SK-N-SH (cell line): ENCODE measurements at places on chromosomes 7 and 10. TPM values are rescaled to one million over a fixed set of nuclear protein-coding genes. Genes with fewer than 3 reads are reported as not detected.

DNA sequence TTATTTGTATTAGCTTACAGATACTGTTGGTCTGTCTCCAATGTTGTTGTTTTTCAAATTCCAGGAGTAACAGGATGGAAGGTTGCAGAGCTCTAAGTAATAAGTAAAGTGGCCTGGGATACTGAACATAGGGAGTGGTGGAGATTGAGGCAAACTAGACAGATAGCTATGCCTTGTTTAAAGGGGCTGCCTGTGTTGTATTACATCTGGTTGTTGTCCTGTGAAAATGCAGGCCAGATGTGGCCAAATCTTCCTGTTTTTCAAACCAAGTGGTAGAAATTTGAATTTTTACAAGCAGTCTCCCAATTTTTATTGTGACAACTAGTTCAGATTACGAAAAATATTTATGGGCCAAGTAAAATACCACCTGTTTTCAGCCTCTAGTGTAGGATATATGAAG, 33.5 kb downstream of the BICC1 start:
- DNase-seq = no peak

DNA sequence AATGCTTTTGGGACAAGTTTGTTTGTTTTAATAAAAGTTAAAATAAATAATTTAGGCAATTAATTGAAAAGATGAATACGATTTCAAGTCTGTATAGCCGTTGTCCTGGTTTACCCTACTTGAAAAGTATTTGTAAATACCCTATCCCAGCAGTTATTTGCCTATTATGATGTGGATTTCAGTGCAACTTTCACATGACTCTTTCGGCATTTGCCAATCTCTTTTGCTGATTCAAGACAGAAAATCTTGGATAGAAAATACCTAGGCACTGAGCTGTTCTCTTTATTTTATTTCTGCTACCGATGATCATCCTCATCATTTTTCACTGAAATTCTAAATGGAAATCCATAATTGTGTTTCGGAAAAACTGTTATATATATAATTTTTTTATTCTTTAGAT, 125.9 kb upstream of the FZD8 start:
- DNase-seq = no peak

PPP1R17 gene
- polyA plus RNA-seq = not detected in 2 replicates

GRCh38 chr10:78756604-78757343, 312.0 kb upstream of the ZMIZ1 start:
- no peak for DNase-seq

NYAP1 gene
- polyA plus RNA-seq = 3.9 and 6.0 TPM in 2 replicates

COA1 gene
- 42.8 and 66.3 TPM in 2 replicates for polyA plus RNA-seq

GRCh38 chr7:141889321-141889720, 26.9 kb upstream of the OR9A4 start:
- no peak for DNase-seq

ERV3-1 gene
- polyA plus RNA-seq = 8.4 and 17.5 TPM in 2 replicates

DNA sequence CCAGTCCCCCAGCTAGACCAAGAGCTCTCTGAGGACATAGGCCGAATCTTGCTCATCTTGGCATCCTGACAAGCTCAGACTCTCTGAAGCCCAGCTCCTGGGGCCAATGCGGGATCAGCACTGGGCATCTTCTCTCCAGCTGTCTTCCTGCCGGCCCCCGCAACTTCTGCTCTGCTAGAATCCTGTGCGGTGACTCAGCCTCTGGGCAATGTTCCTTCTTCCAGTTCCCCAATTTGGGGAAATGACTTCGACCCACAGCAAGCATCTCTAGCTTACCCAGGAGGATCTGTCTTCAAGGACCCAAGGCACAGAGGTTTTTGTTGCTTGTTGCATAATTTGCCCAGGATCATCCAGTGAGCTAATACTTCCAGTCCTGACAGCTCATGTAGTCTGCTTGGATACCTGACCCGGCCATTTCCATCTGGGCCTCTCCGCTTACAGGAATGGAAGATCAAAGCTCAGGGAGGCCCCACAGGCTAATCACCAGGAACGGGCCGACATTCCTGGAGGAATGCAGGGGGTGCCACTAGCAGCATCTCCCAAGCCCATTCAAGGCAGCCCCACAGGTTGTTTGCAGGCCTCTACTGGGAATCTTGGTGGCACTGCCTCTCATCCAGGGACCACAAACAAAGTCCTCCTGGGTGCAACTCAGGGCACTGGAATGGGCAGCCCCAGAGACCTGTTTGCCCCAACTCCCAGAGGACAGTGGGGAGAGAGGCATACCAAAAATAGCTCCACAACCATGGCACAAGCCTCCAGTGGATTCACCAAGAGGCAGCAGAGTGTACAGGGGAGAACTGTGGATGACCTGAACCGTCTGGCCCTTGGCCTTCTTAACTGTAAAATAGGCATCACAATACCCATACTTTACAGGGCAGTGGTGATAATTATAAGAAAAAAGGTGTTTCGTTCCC, 151.9 kb downstream of the NEURL1 start:
- DNase-seq = no peak

DNA sequence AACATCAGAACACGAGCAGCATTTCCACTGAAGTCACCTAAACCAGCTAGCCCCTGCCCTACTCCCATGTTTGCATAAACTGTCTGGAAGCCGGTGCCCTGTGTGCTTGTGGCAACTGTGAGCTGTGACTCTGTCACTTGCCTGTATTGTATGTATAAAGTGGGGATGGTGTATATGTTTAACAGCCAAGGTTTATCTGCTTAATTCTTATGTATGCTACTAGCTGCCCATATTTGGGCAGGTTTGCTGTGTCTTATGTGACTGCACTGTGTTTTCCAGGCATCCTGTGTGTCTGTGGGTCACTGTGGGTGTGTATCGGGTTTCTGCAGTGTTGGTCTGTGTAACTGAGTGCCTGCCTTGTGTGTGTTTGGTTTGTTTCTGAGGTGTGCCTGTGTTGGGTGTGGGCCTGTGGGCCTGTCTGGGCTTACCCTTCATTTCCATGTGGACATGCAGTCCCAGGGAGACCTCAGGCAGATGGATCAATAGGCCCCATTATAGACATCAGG, 9.3 kb downstream of the LBX1 start:
- no peak for DNase-seq

- no peak for DNase-seq
Observed at GRCh38 chr7:114190387-114190786, 224.2 kb upstream of the FOXP2 start.

- DNase-seq = peak; percentile 51
Observed at GRCh38 chr7:44767912-44768627, 19.4 kb downstream of the ZMIZ2 start.

DNA sequence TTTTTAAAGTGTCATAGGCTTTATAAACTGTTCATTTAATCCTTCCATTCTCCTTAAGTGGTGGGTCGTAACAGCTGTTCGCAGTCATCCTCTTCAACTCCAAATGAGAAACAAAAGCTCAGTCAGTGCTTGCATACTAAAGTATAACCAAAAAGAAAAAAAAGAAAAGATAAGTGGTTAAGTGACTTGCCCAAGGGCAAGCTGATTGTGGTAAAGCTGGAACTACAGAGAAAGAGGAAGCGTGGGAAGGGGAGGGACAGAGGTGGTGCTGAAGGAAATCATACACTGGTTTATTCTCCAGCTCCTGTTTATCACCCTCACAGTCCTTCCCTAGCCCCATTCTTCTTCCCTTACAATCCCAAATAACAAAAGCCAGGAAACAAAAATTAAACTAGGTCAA, 29.6 kb downstream of the IDE start:
- peak; percentile 25 for DNase-seq

GRCh38 chr7:132666774-132667172, 90.5 kb upstream of the PLXNA4 start:
- no peak for DNase-seq

SFTPA1 gene
- not detected in 2 replicates for polyA plus RNA-seq

GRCh38 chr10:103765168-103765567, 90.2 kb downstream of the SH3PXD2A start:
- no peak for DNase-seq

ALDH18A1 gene
- 59.5 and 75.0 TPM in 2 replicates for polyA plus RNA-seq

DNA sequence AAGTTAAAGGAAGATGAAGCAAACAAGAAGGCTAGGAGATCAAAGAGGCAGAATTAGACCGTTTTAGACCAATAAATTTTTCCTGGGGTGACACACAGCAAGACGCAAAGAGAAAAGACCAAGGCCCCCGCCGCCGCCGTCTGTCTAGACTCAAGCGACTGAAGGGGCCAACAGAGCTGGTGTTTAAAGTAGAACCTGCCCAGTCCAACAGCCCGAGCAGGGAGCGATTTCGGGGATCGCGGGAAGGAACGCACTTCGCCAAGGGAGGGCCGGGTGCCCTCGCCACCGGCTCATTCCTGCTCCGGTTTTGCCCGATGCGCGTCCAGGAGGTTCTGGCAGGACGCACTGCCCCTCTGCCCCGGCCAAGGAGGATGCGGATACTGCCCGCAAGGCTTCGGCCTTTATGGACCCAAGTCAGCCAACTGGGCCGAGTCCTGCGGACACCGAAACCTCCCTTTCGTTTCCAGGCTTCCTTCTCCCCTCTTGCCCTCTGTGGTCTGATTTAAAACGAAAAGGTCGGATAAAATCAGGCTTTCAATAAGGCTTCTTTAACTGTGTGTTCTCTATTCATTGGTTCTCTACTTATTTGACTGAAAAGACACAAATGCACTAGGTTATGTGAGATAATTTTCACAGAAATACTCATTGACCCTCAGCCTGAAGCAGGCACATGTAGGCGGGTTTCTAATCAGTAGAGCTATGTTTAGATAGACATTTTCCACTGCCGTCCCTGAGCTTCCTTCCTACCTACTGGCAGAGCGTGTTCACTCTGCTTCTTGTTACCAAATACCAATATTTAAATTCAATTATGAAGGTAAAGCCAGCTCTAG, 2.2 kb upstream of the HOXA7 start:
- no peak for DNase-seq

MALRD1 gene
- polyA plus RNA-seq = not detected in 2 replicates

DNA sequence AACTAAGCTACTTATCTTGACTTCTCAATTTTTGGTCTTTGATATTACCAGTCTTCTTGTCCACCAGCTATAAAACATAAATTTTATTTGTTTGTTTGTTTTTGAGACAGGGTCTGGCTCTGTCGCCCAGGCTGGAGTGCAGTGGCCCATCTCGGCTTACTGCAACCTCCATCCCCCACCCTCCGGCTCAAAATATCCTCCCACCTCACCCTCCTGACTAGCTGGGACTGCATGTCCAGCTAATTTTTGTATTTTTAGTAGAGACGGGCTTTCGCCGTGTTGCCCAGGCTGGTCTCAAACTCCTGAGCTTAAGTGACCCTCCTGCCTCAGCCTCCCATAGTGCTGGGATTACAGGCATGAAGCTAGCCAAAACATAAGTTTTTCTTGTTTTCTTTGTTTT, 7.5 kb downstream of the MARCHF5 start:
- no peak for DNase-seq

- no peak for DNase-seq
Observed at GRCh38 chr10:119693262-119693957, 32.4 kb upstream of the INPP5F start.

NOD1 gene
- 5.5 and 5.6 TPM in 2 replicates for polyA plus RNA-seq

KCNIP2 gene
- polyA plus RNA-seq = 1.0 and 1.8 TPM in 2 replicates

OR13A1 gene
- polyA plus RNA-seq = not detected in 2 replicates

DNA sequence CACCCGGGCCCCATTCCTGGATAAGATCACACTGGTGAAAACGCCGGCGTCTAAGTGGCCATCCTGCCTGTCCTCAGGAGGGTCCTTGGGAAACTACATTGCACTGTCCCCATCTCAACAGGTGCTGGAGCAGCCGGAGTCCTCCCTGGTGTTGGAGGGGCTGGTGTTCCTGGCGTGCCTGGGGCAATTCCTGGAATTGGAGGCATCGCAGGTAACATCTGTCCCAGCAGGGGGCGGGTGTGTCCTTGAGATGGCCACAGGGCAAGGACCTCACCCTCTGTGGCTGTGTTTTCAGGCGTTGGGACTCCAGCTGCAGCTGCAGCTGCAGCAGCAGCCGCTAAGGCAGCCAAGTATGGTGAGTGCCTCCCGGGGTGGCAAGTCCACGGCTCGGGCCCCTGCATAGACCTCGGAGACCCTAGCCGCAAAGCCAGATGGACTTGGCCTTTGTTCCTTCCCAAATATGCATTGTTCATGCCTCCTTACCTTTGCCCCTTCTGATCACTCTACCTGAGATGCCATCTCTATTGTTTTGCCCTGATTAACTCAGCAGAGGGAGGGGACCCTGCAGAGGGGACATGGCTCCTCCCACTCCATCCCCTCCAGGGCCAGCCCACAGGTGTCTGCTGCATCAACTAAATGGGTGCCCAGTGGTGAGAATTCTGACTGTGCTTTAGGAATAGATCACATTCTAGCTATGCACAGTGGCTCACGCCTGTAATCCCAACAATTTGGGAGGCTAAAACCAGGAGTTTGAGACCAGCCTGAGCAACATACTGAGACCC, 23.8 kb downstream of the ELN start:
- peak; percentile 74 for DNase-seq

UBE2D4 gene
- 22.8 and 26.8 TPM in 2 replicates for polyA plus RNA-seq

DNA sequence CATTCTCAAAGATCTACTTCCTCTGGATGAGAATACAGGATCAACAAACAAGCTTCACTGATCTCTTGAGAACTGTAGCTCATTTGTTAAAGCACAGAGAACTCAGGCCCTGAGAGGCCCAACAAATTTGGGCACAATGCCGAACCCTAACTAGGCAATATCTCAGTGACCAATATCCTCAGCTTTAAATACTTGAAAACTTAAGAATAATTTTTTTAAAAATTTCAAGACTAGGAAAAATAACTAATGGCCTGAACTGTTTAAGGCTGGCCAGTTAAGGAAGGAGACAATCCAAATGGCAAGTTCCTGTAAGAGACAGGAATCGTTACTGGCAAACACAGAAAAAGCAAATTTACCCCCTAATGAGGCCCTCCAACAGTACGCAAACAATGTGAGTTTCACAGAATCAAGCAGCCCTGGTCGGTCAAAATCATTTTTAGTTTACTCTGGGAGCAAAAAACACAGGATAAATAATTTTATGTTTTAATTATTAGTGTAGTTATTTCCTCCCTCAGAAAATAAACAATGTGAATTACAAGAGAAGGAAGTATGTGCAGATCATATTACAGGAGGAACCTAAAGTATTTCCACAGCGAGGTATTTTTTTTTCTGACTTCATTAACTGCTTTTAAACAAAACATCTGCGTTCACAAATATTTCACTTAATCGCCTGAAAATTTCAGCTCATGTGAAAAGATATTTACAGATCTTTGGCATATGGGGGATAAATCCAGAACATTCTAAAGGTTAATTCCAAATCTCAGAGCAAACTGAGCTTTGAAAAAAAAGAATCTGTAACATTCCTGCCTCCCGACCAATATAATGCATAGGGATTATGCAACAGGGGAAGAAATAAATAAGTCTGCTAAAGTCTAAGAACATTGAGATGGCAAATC, 39.5 kb downstream of the NT5C2 start:
- DNase-seq = no peak

- peak; percentile 16 for DNase-seq
Observed at GRCh38 chr10:49768731-49769130, 6.6 kb upstream of the OGDHL start.

IFIT1B gene
- polyA plus RNA-seq = 0.03 TPM in 1 of 2 replicates, not detected in the other

GRCh38 chr10:48684792-48685623, at the start of gene WDFY4:
Gene WDFY4 (plus strand): TSS chr10:48684873. CDS start chr10:48709733, 24,860 bp downstream.
- DNase-seq = no peak
